ENCODE measurements at places on chromosomes 16 and 17. TPM values are rescaled to one million over a fixed set of nuclear protein-coding genes. Genes with fewer than 3 reads are reported as not detected.

SCIMP gene
- not detected for total RNA-seq

DNA sequence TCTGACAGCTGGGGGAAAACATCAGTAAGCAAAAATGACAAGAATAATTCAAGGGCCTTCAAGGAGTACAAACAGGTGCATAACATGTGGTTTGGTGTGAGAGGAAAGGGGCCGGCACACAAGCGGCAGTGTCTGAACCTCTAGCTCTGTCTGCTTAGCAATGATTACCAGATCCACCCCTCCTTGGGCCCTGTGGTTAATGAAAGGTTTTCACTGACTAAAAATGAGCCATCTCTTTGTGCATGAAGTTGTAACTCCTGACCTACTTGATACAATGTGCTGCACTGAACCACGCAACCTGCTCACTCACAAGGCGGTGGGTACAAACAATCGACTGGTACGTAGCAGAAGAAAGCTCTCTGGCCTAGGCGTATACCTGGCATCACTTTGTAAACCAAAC lies 15.1 kb downstream of the FAM117A start:
- no peak overlapping the region for H3K4me3 ChIP-seq
- no peak for DNase-seq
- H3K36me3 ChIP-seq, result no peaks in the 10 kb centered on the region
- H3K27ac ChIP-seq, result no peak overlapping the region
- no peaks in the 10 kb centered on the region for H3K4me1 ChIP-seq

- no peak overlapping the region for H3K4me3 ChIP-seq
- peaks cover 53% of the 10 kb centered on the region for H3K27me3 ChIP-seq
- no peak overlapping the region for H3K27ac ChIP-seq
- no peaks in the 10 kb centered on the region for H3K36me3 ChIP-seq
- DNase-seq, result peak; percentile 81
Observed at GRCh38 chr16:85369741-85370528, 243.2 kb upstream of the GSE1 start.

DNA sequence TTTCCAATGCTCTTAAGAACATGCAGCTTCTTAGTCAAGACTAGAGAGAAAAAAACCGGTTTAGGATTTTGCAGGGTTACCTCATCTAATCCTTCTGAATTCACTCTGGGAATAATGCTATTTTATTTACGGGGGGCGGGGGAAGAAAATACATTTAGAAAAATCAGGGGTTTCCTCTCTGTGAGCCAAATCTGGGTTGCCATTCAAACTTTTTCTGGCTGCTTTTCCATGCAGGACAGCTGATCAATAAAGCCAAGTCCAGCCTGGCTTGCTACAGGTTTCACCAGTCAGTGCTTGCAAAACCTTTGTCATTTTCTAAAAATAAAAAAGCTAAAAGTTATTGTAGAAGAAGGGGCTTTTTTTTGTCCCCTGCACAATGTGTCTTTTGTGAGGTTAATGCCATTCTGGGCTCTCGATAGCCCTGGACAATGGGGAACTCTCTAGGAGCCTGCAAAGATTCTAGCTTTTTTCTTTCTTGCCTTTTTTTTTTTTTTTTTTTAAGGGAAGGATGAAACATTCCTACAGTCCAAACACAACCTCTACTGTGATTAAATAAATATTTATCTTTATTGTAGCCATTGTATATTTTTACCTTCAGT lies 13.1 kb upstream of the ZFHX3 start:
- H3K27me3 ChIP-seq, result peaks cover 48% of the 10 kb centered on the region
- peaks cover 20% of the 10 kb centered on the region for H3K4me1 ChIP-seq
- no peak overlapping the region for H3K4me3 ChIP-seq
- peaks cover 30% of the 10 kb centered on the region for H3K36me3 ChIP-seq
- no peak overlapping the region for H3K27ac ChIP-seq
- DNase-seq, result no peak

DNA sequence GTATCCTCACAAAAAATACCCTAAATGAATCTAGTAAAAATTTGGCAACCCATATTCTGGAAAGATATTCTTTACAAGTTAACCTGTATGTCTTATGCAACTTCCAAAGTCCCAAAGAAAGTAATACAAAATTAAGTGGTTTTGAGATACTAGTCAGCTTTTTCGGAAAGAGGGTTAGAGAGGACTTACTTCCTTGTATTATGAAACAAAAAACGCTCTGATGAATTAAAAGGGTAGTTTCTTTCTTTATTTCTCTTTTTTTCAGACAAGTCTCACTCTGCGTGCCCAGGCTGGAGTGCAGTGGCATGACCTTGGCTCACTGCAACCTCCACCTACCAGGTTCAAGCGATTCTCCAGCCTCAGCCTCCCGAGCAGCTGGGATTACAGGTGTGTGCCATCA lies 51.6 kb downstream of the KANSL1 start:
- no peak overlapping the region for H3K4me3 ChIP-seq
- peaks cover 73% of the 10 kb centered on the region for H3K4me1 ChIP-seq
- H3K27me3 ChIP-seq, result no peaks in the 10 kb centered on the region
- DNase-seq, result no peak

GRCh38 chr16:86824751-86825296 lies 246.5 kb downstream of the FOXL1 start:
- H3K27me3 ChIP-seq, result peaks cover 48% of the 10 kb centered on the region
- peak; percentile 44 for DNase-seq
- no peaks in the 10 kb centered on the region for H3K36me3 ChIP-seq
- H3K4me3 ChIP-seq, result peak overlapping the region; percentile 22
